Left renal cortex interstitium (tissue), 4 donors: ENCODE measurements at places on chromosomes 1 and 21.

DNA sequence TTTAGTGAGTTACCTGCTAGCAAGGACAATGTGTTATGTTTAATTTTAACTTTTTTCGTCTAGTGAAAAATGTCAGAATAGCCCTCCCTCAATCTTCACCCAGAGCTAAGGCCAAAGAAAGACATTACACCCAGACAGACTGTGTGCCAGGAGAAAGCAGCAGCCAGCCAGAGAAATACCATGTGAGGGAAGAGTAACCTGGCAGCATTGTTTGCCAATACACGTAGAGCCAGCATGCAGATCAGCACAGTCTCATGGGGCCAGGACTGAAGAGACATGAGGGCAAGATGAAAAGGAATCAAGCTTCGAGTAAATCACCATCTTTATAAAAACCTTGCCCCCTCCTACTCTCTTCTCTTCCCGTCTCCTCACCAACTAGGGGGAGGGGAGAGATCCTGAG is 88.5 kb upstream of the ADAR start:
- no peak for DNase-seq

GRCh38 chr21:43315244-43316137 is 111.4 kb downstream of the SIK1 start:
- no peak for DNase-seq

DNA sequence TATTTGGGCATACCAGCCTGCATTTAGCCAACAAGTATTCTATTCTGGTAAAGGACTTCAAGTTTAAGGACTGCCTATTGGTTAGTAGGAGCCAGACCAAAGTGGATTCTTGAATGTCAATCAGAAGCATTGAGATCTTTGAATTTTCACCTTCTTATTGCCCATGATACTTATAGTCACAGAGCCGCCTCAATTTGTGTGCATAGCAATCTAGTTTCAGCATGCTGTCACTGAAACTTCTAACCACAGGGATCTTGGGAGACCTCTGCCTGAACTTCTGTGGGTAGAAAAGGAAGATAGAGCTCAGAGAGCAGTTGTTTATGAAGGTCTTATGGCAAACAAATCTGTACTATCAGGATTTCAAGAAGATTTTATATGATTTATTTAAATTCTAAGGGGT is 501.4 kb upstream of the USP24 start:
- no peak for DNase-seq

- DNase-seq = no peak
Observed at GRCh38 chr21:29985866-29986265, 46.1 kb upstream of the GRIK1 start.

GRCh38 chr1:85734931-85735330 is 26.7 kb upstream of the ZNHIT6 start:
- no peak for DNase-seq

GRCh38 chr1:236802264-236802663 is 7.2 kb downstream of the MTR start:
- no peak for DNase-seq

GRCh38 chr1:21495225-21495820 is 13.9 kb upstream of the ALPL start:
- no peak for DNase-seq

DNA sequence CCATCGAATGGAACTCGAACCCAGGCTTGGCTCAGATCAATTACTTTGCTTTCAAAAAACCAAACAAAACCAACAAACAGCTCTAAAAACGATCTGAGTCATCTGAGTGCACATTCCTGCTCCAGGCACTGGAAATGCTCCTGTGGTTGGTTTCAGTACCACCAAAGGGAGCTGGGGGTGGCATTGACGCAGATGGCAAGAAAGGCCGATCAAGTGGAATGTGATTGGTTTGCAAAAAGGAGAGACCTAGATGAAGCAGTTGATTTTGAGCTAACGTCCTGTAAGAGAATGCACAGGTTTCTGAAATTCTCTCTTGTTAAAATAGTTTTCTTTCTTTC is 39.5 kb downstream of the PIK3CD start:
- no peak for DNase-seq

DNA sequence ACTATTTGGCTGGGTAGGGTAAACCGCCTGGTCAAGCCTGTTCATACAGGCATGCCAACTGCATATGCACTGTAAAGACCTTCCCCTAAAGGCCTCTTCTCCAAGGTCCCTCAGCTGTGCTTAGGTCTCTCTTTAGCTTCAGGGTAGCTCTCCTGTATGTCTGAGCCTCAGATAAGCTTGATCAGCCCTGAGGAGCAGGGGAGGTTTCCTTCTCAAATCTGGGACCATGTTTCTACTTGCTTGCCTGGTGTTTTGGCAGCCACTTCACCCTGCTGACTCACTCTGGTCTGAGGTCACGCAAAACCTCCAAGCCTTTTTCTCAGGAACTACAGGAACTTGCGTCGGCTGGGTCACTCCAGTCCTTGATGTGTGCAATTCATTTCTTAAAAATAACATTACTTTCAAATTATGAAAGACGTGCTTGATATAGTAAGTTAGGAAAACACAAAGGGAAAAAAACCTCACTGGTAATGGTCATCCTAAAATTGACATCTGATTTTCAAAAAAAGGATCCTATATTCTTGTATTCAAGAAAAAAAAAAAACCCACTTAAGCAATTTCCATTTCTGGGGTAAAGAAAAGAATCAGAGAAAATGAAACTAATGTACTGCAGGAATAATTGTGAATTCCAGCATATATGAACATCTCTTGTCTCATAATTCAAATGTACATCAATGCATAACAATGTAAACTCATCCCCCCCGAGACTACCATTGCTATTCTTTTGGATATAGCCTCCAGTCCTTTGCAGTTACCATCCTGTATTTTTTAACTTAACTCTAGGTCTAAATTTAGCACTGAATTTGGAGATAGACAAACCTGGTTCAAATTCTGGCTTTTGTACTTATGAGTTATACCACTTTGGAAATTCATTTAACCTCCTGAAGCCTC is 24.8 kb upstream of the RNF19B start:
- no peak for DNase-seq

DNA sequence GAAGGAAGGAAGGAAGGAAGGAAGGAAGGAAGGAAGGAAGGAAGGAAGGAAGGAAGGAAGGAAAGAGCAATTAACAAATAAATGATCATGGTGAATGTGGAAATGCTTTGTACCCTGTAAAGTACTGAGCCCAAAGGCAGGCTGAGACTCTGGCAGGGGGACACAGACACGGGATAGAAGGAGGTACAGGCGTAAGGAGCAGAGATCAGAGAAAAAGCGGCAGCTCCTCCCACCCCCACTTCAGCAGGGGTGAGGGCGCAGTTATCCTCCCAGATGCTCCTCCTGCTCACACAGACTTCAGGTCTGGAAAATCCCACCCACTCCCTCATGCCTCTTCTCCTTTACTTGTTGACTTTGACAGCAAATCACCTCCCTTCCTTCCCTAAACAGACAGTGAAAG is 464.5 kb downstream of the MATN1 start:
- DNase-seq = no peak

DNA sequence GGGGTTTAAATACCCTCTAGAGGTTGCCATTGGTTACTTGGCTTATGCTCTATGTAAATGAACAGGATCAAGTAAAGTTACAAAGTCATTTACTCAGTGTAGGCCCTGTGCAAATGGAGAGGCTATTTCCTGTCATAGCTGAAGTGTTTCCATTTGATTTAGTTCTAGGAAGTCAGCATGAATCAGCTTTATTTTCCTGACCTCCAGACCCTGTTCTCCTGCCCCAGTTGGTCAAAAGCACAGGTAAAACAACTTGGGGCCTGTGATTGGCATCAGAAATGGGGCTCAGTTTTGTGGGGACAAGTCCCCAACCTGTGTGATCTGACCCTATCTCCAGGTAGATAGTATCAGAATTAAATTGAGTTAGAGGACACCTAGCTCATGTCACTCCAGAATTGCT is 239.9 kb downstream of the HHAT start:
- no peak for DNase-seq

GRCh38 chr21:38297871-38298270 is 41.1 kb downstream of the KCNJ15 start:
- no peak for DNase-seq

- no peak for DNase-seq
Observed at GRCh38 chr1:61241411-61241838, 159.1 kb downstream of the NFIA start.

- no peak for DNase-seq
Observed at GRCh38 chr21:43364851-43365424, 62.0 kb downstream of the SIK1 start.

DNA sequence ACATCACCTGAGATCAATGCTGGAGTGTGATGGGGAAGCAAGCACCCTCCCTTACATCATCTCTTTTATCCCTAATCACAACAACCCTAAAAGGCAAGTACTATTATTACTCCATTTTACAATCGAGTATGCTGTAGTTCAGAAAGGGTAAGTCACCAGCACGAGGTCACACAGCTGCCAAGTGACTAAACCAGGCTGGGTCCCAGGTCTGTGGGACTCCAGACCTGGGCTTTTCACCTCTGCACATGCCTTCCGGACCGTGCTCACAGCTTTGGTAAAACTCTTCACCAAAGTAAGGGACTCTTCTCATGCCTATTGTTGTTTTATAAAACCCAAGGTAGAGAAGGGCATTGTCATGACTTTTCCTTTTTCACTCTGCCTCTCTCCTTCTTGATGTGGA is 130.9 kb downstream of the DMRTB1 start:
- DNase-seq = no peak
